ENCODE measurements at places on chromosomes 6 and 20.

DNA sequence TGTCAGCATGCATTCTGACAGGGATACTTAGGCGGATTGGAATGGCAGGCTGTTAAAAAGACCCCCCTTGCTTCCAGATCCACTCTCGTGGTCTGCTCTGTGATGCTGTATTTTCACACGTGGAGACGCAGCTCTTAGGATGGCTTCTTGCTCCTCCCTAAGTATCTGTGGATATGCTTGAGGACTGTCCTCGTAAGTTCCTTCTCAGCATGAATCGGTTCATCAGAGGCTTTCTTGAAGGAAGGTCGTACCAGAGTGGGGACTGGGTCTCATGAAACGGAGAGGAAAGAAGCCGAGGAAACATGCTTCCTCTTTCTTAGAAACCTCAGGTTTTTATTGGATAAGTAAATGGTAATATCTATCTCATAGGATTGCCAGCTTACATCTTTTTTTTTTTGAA lies 220.4 kb downstream of the FARS2 start:
- DNase-seq = no peak

- no peak for DNase-seq
Observed at GRCh38 chr6:12246900-12247299, 43.3 kb upstream of the EDN1 start.

GRCh38 chr20:59291740-59292383 lies 8.5 kb upstream of the EDN3 start:
- no peak for DNase-seq

DNA sequence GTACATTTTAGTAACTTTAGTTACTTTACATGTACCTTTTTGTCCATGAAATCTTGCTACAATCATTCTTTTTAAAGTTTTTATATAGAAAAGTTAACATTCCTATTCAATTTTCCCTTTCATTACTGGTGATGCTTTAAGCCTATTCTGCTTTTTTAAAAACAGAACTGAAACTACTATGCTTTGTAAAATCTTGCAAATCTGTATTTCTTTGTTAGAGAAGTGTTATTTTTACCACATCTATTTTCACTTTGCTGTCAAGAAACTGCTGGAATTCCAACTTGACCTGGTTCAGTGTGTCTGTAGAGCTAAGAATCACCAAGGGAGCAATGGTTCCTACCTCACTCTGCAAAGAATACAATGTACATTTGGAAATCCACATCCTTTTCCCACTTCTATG lies 21.8 kb upstream of the SAMD5 start:
- DNase-seq = no peak

GRCh38 chr6:41427642-41428335 lies 92.4 kb downstream of the NCR2 start:
- no peak for DNase-seq

GRCh38 chr6:151784441-151785214 lies 22.9 kb upstream of the ESR1 start:
- no peak for DNase-seq

DNA sequence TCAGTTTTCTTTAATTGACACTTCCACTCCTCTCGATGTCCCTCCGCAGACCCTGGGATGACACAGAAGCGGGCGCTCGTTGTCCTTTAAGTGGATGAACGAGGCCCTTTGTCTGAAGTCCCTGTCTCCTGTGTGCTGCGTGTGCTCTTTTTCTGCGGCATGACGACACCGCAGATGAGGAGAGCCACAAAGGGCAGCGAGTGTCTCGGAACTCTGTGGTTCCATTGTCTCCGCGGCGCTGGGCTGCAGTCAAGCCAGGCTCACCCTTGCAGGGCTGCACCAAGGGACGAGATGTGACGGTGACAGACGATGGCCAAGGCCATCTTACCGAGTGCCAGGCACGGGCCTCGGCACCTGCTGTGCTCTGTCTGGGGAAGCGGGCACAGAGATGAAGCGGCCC lies 10.6 kb downstream of the PRR18 start:
- no peak for DNase-seq

DNA sequence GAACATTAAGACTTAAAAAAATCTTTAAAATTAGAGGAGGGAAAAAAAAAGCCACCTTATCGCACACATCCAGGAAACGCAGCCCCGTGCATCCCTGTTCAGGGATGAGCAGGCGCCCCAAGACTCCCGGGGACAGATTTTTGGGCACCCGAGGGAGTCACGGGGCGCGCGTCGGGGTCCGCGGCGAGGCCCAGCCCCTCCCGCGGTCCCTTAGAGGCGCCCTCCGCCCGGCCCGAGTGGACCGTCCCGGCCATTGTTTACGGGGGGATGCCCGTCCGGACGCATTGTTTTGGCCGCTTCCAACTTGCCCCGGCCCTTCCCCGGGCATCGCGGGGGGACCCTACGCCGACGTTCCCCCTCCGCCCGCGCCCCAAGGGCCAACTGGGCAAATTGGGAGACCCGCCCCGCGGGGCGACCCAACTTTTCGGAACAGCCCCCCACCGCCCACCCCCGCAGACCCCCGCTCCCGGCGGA lies 610 bp downstream of the ZNF217 start:
- DNase-seq = no peak

- DNase-seq = no peak
Observed at GRCh38 chr6:141843178-141843834, 289.4 kb upstream of the GJE1 start.

GRCh38 chr20:3276680-3277015 lies 37.7 kb upstream of the SLC4A11 start:
- DNase-seq = peak; percentile 52

DNA sequence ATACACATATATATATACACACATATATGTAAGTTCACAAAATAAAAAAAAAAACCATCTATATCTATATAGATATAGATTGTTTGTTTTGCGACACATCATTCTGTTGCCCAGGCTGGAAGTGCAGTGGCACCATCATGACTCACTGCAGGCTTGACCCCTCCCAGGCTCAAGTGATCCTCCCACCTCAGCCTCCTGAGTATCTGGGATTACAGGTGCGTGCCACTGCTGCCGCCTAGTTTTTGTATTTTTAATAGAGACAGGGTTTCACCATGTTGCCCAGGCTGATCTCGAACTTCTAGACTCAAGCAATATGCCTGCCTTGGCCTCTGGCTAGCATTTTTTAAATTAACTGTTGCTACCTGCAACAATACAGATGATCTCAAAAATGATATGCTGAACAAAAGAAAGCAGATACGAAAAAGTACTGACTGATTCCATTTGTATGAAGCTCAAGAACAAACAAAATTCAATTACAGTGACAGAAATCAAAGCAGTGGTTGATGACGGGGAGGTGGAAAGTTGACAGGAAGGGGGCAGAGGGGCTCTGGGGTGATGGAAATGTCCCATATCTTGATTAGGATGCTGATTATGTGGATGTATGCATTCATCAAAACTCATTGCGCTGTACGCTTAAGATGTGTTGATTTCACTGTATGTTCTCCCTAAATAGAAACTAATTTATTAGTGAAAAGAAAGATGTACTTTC lies 49.6 kb downstream of the ATXN1 start:
- peak; percentile 81 for DNase-seq

GRCh38 chr6:116476002-116476678 lies 15.0 kb downstream of the CALHM6 start:
- no peak for DNase-seq

- DNase-seq = no peak
Observed at GRCh38 chr6:5657684-5658430, 348.9 kb downstream of the NRN1 start.

- DNase-seq = no peak
Observed at GRCh38 chr6:45278367-45278766, 49.8 kb upstream of the RUNX2 start.

DNA sequence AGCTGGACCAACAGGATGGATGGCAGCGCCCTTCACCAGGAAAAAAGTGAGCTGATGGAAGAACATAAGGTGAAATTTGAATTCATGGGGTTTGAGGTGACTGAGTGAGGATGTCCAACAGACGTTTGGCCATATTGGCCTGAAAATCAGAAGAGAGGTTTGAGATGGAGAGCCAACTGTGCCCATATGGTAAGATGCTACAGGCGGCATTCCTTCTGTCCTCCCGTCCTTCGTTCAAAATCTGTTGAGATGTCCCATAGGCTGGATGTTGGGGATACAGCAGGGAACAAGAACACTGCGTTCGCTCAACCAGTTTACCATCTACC lies 468 bp upstream of the CMTR1 start:
- DNase-seq = no peak

DNA sequence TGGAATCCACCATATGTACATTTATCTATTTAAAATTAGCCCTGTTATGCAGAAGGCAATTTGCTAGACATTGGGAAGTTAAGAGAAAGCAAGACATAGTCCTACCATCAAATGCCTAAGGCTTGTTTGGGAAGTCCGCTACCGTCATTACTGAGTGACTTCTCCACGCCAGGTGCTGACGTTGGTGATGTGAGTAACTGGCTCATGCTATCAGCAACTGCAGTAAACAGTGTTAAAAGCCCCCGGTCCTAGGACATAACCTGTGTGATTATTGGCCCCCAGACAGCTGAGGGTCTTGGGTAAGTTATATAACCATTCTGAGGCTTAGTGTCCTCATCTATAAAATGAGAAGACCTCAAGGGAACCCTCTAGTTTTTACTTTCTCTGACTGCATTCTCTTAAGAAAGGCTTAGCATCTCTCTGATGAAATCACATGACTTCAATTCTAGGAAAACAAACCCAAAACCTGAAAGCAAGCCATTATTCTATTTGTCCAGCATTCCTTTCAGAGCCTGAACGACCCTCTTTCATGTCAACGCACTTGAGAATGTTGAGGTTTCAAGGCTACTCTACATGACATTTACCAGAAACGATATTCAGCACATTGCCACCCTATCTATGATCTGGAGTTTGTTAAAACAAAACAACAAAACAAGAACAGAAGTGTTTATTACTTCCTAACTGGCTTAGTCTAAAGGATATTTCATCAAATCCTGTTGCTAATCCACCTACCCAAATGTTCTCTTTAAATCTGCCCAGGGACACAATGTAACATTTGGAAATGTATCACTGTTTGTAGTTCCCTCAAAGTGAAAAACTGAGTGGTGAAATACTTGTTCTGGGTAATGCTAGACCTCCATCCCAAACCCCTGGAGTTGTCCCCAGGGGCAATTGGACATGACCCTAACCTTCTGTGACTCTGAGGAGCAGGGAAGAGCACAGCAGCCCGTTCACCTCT lies 133.8 kb downstream of the BTBD3 start:
- no peak for DNase-seq

- DNase-seq = no peak
Observed at GRCh38 chr6:165834613-165835259, 171.7 kb upstream of the PDE10A start.

DNA sequence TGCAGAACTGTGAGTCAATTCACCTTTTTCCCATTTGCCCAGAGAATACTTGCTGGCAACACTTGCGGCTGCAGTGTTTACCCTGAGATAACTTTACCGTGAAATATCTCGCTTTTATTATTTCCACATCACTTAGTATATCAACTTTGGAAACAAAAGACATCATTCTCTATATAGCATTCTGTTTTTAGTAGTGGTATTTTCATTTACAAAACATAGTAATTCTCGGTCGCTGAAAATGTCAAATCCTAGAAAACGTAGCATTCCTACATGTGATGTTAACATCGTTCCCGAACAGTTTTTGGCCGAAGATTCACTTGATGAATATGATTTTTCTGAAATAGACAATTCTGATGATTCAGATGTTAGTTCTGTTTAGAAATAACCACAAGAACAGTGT lies 52.0 kb downstream of the NHLRC1 start:
- no peak for DNase-seq

DNA sequence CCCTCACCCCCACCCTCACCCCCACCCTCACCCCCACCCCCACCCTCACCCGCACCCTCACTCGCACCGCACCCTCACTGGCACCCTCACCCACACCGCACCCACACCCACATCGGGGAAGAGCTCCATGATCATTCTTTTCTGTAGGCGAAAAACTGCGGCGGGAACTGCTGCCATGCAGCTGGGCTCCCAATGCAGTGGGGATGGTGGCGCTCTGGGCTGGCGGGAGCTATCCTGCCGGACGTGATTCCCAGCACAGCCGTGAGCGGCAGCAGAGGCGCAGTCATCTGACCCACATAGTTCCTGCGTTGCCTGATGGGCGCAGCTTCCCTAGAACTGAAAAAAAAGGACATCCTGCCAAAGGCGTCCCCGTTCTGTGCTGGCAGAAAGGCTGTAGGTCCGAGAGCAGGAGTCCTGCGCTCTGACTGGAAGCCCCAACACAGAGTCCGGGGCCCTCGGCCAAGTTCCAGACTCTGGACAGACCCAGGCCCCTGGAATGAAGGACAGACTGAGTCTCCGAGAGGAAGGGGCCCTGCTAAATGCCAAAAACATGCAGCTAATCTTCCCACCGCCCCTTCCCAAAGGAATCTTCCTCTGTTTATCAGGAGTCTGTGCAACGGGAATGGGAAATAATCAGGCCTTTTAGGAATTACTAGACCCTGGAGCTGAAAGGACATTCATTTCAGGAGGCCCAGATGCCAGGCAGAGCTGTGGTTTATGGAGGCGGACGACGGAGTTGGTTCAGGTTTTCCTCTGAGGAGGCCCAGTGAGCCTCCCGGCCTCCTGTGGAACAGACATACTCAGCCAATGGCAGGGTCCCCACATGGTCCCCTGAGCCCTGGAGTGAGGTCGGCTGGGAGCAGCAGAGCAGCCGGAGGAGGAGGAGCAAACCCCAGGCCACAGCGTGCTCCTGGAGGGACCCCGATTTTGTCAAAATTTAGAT lies 14.1 kb upstream of the TCFL5 start:
- DNase-seq = peak; percentile 77

- DNase-seq = no peak
Observed at GRCh38 chr20:57948180-57948955, 238.6 kb upstream of the PMEPA1 start.

- no peak for DNase-seq
Observed at GRCh38 chr6:123763904-123764303, 39.8 kb upstream of the NKAIN2 start.

DNA sequence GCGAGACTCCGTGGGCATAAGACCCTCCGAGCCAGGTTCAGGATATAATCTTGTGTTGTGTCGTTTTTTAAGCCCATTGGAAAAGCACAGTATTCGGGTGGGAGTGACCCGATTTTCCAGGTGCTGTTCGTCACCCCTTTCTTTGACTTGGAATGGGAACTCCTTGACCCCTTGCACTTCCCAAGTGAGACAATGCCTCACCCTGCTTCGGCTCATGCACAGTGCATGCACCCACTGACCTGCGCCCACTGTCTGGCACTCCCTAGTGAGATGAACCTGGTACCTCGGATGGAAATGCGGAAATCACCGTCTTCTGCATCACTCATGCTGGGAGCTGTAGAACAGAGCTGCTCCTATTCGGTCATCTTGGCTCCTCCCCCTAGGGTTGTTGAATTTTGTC lies 307.7 kb upstream of the DEFB115 start:
- DNase-seq = no peak

- no peak for DNase-seq
Observed at GRCh38 chr20:36823121-36823520, 49.6 kb upstream of the DSN1 start.

- DNase-seq = no peak
Observed at GRCh38 chr20:588476-588875, 21.6 kb downstream of the TCF15 start.

GRCh38 chr20:49029203-49029602 lies 16.9 kb upstream of the CSE1L start:
- no peak for DNase-seq

GRCh38 chr20:9301129-9302090 lies 213.0 kb upstream of the LAMP5 start:
- DNase-seq = no peak
